ENCODE measurements at places on chromosomes 5 and 9. TPM values are rescaled to one million over a fixed set of nuclear protein-coding genes. Genes with fewer than 3 reads are reported as not detected.

- DNase-seq: no peak
Measured at GRCh38 chr5:126070481-126070880, 352.7 kb upstream of the GRAMD2B start.

DNA sequence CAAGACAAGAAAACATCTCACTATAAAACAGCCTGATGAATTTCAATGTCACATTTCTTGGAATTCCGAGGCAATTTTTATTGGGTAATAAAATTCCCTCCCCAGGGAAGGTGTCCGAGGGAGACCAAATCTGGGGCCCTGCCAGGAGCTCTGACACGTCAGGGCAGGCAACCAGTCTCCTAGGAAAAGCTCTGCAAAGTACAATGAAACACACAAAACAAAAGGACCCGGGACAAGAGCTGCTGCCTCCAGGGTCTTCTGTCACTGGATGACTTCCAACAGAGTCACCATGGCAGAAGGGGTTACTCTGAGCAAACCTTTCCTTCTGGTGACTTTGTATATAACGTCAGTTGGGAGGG, 50.8 kb downstream of the SAXO1 start:
- DNase-seq: no peak

The TNC gene
- total RNA-seq: 43.4 TPM

GRCh38 chr9:119289740-119290433, 79.3 kb downstream of the BRINP1 start:
- DNase-seq: peak; percentile 9

The THBS4 gene
- total RNA-seq: 12.3 TPM

The GPR151 gene
- not detected for total RNA-seq

The ADRB2 gene
- 3.8 TPM for total RNA-seq

The FGFR4 gene
- total RNA-seq: 6.4 TPM

GRCh38 chr5:159414021-159414420, 83.7 kb upstream of the IL12B start:
- DNase-seq: no peak

The LECT2 gene
- total RNA-seq: not detected
